ENCODE measurements at places on chromosomes 4 and X.

DNA sequence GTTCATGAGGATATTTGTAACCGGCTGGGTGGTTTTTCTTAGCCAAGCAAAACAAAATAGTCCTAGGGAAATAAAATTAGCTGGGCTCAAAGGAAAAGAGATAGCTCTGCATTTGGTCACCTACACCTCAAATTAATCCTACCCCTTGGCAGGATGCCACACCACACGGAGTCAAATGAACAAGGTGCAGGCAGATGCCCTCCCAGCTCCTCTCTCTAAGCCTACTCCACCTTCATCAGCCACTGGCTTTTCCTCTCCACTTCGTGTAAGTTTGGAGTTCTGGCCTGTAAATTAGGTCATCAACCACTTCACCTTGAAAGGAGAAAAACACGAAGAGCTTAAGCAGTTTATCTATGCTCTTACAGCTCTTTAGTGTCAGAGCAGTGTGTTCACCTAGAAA is 1.4 kb downstream of the DDIT4L start:
- no peak for DNase-seq

- DNase-seq: no peak
Measured at GRCh38 chr4:87616268-87616667, 7.9 kb downstream of the DSPP start.

DNA sequence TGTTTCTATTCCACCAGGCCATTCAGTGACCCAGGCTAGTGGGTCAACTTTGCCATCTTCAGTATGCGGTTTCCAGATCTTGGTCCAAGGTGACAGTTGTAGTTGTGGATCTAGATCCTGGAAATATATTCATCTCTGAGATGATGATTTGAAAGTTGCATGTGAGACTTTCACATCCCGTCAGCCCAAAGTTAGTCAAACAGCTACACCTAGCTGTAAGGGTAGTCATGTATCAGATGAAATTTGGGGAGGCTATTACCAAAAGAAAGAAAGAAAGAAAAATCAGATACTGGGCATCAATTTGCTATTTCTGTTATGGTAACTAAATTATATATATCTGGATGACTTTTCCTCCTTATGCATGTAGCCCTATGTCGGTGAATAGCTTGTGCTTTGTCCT is 259.4 kb upstream of the ARX start:
- DNase-seq: no peak

DNA sequence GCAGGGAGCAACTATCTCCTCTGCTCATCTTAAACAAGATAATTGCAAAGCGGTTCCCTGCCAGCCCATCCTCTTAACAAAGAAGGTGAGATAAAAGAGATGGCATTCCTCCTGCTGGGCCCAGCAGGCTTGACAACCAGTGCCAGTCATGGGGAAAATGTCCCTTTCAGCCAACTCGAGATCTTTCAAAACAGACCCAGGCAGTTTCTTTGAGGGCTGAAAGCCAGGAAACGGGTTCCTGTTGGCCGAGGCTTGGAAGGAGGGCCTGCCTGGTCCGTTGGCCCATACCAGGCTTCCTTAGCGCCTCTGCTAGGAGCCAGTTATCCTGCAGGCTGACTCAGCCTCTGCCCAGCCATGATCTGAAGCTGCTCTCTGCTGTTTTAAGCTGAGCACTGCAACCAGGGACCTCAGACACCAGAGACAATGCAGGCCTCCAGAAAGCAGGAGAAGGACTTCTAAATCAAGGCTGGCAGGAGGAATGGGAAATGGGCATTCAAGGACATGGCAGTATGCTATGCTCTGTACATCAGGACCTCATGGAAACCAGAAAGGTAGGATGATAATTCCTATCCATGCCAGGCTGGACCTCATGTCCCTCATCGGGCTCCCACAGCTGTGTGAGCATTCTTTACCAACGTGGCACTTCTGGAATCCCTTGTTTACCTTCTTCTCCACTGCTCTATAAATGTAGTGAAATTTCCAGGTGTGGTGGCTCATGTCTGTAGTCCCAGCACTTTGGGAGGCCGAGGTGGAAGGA is 42.4 kb upstream of the SLC2A9 start:
- DNase-seq: peak; percentile 41

GRCh38 chr4:123876671-123877101 is 480.1 kb downstream of the SPRY1 start:
- no peak for DNase-seq

- DNase-seq: peak; percentile 91
Measured at GRCh38 chrX:23952984-23953907, 45.4 kb downstream of the CXorf58 start.

DNA sequence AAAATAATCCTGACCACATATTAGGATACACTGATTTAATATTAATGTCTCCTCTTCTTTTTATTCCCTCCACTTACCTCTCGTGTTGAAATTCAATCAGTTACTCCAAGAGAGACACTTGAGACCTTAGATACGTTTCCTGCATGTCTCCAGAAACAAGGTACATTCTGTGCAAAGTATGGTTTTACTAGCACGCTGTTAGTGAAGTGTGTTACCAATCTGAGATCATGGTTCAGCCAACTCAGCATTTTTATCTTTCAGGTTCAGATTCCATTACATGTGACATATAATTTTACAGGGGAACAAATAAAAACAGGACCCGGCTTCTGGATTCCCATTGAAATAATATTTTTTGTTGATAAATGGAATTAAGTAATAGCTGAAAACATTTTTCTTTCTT is 32.2 kb downstream of the PDLIM5 start:
- no peak for DNase-seq

GRCh38 chr4:107138433-107138832 is 102.3 kb upstream of the DKK2 start:
- DNase-seq: no peak

- DNase-seq: peak; percentile 3
Measured at GRCh38 chr4:30718641-30719453, 1.3 kb upstream of the PCDH7 start.

GRCh38 chr4:28082686-28083390 is 1222.2 kb downstream of the STIM2 start:
- DNase-seq: no peak

- no peak for DNase-seq
Measured at GRCh38 chrX:150893936-150894335, 4.5 kb downstream of the CD99L2 start.

GRCh38 chrX:65750674-65751469 is 83.4 kb downstream of the MSN start:
- peak; percentile 99 for DNase-seq

- DNase-seq: no peak
Measured at GRCh38 chr4:152392079-152392478, 143.8 kb downstream of the FBXW7 start.

GRCh38 chr4:47915378-47915777 is 995 bp upstream of the NFXL1 start:
- no peak for DNase-seq

- no peak for DNase-seq
Measured at GRCh38 chr4:110610620-110610939, 12.3 kb downstream of the PITX2 start.

DNA sequence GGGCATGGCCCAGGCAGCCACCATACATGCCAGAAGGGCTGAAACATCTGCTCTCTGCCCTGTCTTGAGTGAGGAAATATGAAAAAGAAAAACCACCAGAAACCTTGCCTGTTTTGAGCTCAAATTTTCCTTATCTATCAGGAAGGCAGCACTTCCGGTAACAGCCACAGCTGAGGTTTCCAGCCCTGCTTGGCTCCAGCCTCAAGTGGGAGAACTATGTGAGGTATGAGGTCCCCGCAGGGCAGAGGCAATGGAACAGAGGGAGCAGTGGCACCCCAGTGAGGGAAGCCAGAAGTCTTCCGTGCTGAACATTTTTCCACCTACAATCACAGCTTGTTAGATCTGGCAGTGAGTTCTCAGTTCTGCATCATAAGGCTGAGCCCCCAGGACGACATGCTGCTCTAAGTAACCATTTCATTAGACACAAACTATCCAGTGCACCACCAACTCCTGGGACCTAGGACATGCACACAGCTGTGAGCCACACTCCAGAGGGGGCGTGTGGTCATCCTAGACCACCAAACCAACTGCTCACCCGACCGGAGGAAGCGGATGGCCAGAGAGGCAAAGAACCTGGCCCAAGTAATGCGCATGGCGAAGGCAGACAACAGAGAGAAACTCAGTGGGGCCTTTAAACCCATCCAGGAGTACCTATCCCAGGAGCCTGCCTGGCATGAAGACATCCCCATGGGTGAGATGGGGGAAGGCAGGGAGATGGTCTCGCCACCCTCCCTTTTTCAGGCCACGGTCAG is 22.6 kb downstream of the WDR1 start:
- peak; percentile 95 for DNase-seq

DNA sequence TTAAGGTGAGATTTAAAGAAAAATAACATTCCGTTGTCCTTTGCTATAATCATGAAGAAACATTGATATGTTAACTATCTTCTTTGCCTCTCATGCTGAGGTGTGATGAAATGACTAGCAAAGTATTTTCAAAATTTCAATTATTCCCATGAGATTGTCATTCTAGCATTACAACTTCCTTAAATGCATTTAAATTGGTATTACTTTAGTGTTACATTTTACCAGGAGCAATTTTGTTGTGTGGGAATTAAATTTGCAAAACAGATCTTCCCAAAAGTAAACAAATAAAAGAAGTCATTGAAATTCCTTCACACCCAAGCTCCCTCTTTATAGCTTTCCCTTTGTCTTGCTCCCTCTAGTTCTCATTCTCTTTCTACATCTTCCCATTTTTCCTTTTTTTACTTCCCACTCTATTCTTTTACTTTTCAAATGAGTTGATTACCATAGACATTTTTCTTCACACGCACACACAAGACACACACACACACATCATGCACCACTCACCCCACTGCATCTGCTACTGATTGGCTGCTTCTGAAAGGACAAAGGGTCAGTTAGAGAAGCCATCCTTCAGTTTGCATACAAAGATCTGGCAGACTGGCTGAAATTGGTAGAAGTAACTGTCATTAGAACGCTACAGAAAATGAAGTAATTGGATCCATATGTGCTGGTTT is 10.0 kb upstream of the APELA start:
- DNase-seq: no peak

DNA sequence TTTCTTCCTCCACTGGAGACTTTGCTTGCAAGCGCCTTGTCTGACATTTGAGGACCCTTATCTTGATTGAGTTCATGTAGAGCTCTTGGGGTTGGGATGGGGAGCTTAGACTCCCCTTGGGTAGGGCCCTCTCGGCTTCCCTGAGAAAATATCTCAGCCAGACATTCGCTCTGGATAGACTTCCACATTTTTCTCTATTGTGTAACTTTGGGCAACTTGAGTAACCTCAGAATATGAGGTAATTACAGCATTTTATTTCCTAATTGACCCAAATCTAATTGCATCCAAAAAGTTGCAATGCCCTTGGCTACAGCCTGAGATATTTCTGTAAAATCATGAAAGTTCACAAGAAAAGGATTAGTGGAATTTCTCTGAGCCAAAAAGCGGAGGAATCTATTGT is 102.8 kb upstream of the MXRA5 start:
- no peak for DNase-seq

DNA sequence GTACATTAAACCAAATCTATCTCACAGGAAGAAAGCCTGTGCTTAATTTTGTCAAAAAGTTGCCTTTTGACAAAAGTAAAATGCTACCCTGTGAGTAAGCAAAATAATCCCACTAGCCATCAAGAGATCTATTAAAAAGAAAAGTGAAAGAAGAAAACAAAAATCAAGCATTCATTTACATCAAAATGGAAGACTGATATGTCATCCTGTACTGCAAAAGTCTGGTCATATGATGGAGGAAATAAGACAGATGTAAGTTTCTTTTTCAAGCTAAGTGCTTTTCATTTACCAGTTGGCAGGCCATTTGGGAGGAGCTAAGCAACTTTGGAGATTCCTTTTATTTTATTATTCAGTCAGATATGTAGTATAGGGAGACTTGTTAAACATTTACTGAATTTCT is 387.4 kb downstream of the SPOCK3 start:
- DNase-seq: no peak

- DNase-seq: no peak
Measured at GRCh38 chr4:41192136-41192535, 22.2 kb downstream of the APBB2 start.

- no peak for DNase-seq
Measured at GRCh38 chr4:32106767-32107166, 1386.6 kb downstream of the PCDH7 start.

DNA sequence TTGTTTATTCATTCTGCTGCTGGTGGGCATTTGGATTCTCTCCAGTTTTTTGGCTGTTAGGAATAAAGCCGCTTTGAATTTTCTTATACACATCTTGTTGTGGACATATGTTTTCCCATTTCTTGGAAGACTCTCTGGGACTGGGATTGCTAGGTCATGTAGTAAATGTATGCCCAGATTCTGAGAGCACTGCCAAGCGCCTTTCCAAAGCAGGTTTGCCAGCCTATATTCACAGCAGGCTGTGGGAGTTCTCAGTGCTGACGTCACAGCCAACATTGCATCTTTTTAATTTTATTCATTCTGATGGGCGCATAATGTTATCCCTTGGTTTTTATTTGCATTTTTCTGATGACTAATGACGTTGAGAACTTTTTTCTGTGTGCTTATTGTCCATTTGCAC is 24.1 kb downstream of the TMEM271 start:
- no peak for DNase-seq

- no peak for DNase-seq
Measured at GRCh38 chrX:129791336-129791735, 11.6 kb downstream of the SASH3 start.
